ENCODE measurements at places on chromosomes 11 and 22.

- peak; percentile 83 for DNase-seq
These were observed 68.5 kb upstream of the C11orf58 start for GRCh38 chr11:16669799-16670415.

DNA sequence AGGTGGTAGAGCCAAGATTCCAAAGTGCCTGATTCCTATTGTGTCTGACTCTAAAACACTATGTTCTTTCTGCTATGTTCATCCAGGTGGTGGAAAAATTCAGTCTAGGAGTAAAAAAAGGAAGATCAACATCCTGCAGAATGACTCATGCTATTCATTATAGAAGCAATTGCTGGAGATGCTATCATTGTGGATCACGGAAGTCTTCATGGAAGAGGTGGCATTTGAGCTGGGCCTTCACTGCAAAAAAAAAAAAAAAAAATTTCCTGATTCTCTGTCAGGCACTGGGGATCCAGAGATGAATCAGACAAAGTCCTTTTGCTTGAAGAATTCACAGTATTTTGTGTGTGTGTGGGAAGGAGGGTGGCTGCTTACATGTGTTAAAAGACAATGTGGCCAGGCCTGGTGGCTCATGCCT lies 1.4 kb upstream of the UVRAG start:
- no peak for DNase-seq

- peak; percentile 78 for DNase-seq
These were observed 640 bp upstream of the KCNA4 start for GRCh38 chr11:30017445-30017895.

DNA sequence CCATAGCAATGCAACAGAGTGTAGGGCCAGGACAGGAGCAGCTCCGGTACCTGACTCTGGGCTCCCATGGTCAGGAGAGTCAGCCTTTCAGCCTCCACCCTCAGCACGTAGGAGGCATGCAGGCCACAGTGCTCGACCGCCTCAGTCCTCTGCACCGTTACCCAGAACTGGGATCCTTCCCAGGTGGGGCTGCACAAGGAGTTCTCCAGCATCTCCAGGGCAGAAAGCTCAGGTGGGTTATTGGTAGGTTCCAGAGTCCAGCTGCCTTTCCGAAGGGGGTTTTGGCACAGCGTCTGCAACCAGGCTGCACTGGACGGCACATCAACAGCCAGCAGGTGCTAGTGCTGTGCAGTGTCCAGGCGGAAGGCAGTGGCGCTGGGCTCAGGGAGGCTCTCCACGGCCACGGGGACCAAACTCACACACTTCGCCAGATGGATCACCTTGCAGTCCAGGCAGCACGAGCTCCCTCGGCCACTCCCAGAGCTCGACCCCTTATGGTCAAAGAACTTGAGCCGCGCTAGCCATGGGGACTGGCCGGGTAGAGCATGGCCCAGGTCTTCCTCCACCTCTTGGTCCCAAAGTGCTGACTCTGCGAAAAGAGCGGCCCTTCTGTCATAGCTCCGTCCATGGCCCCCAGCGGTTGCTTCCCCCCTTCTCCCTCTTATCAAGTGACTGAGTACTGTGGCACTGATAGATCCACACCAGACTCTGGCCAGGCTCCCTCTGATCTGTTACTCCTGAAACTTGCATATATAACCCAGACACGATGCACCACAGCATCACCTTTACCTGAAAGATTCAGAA lies 6.9 kb upstream of the PHOX2A start:
- DNase-seq: no peak

DNA sequence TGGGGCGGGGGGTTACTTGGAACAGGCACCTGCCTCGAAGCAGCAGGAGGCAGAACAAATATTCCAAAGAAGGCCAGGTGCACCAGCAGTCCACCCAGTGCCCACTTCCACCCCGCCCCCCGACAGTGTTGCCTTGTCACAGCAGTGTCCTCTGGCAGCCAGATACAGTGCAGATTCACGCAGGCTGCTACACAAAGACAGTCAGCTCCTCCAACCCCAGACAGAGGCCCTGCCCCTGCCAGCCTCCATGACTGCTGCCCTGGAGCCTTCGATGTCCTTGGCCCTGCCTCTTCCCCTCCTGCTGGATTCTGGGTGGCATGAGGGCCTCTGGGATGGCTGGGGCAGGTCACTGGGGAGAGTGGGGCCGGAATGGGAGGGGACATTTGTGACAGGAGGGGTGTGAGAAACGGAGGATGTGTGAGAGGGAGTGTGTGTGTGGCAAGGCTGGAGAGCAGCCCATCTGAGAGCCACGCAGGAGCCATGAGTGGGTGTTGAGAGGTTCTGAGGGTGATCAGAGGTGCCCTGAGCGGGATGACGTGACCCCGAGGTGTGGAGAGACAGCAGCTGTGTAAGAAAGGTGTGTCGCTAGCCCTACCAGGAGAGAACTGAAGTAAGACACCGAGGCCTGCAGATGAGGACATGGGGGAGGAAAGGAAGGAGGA lies 173.7 kb downstream of the CEP164 start:
- DNase-seq: no peak

DNA sequence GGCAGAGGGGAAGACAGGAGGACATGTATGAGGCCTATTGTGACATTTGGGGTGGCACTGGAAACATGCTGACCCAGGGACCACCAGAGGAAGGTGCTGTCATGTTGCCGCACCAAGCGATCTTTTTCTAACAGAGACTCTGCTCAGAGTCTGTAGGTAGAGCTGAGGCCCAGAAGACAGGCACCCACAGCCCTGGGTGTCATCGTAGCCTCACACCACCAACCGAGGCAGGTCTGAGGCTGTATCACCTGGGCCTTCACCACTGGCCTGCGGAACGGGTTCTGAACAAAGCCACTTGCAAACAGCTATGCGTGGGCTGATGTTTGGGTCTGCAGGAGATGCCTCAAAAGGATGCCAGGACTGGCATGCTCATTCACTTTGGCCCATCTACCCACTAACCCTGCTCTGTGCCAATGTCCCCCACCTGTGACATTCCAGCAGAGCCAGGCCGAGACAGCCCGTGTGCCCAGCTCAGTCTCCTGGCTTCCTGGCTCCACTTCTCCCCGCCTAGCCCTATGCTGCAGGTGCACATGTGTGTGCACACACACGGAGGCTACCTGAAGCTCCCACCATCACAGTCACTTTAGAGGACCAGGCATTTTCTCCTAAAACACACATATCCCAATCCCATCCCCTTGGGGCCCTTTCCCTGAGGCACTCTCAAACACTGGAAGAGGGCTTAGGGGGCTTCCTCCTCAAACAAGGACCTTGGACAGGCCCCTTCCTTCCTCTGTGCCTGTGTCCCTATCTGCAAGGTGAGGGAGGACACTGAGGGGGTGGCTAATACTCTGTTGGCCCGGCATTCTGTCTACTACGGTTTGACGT lies 3.6 kb downstream of the TRIM29 start:
- DNase-seq: peak; percentile 2

- no peak for DNase-seq
These were observed 4.7 kb downstream of the TBC1D10C start for GRCh38 chr11:67408437-67409200.

DNA sequence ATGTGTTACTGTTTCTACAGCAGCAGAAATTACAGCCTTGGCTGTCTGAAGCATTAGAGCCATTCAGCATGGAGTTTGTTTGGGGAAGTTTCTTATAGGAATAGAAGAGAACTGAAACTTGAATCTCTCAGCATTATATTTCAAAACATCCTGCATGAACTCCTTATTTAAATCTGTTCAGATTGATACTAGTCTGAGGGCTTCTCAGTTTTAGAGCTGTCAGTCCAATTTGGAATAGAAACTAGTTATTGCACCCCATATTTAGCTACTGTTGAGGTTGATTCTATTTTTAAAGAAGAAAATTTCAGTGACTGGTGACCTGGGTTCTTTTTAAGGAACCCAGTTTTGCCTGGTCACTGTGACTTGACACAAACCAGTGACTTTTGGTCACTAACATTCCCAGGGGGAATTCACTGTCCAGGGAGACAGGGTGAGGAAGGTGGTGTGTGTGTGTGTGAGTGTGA lies 126.0 kb upstream of the TTC12 start:
- no peak for DNase-seq

DNA sequence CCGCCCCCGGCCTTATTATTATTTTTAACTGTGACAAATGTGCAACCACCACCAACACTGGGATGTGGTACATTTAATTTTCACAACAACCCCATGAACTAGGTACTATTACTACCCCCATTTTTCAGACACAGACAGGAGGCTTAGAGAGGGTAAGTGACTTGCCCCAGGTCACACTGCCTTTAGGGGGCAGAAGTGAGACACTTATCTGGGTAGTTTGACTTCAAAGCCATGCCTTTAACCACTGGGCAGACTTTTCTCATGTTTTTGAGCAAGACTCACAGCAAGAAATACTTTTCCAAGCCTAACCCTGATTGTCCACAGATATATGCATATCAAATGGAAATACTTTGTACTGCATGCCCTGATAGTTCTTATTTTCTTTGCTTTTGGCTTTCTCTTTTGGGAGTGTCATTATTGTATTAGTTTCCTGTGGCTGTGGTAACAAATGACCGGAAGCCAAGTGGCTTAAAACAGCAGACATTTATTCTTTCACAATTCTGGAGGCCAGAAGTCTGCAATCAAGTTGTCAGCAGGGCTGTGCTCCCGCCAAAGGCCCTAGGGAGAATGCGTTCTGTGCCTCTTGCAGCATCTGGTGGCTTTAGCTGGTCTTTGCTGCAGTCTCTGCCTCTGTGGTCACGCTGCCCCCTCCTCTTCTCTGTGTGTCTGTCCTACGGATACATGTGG lies 110.8 kb downstream of the GRIK4 start:
- DNase-seq: no peak

- DNase-seq: peak; percentile 56
These were observed 1.4 kb upstream of the TCN2 start for GRCh38 chr22:30605449-30606110.

GRCh38 chr11:44149651-44150050 lies 54.2 kb downstream of the EXT2 start:
- no peak for DNase-seq

GRCh38 chr11:117855912-117856651 lies 20.4 kb downstream of the FXYD6 start:
- no peak for DNase-seq

- no peak for DNase-seq
These were observed 55.6 kb upstream of the CSNK2A3 start for GRCh38 chr11:11408436-11409221.

- no peak for DNase-seq
These were observed 56.7 kb downstream of the TIMP3 start for GRCh38 chr22:32858121-32858703.

- DNase-seq: no peak
These were observed 14.4 kb downstream of the RNH1 start for GRCh38 chr11:492427-493226.

GRCh38 chr11:50412832-50413231 lies 380.2 kb downstream of the OR4C45 start:
- DNase-seq: peak; percentile 1

DNA sequence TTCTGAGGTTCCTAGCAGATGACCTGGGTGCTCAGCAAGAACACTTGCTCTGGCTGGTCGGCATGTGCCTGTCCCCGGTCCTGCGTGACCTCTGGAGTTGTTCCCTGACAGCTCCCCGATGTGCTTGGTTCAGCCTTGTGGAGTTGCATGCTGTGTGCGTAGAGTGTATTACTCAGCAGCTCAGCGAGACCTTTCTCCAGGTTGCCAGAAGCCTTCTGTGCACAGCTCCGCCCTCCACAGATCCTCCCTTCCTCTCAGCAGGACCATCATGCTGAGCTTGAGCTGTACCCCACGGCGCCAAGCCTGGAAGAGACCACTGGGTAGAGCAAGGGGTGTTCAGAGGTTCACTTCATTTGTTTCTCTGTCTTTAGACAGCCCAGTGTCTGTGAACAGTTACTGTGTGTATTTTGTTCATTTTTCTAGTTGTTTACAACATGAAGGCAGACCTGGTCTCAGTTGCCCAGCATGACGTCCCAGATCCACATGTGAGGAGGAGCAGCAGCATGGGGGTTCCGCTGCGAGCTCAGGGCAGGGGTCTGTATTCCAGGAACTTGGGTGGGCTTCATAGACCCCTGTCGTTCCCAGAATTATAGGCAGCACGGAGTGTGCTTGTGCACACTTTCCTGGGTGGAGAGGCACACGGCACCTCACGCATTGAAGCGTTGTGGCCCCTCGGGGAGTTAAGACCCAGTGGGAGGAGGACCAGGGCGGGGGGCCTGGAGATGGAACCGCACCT lies 148.6 kb downstream of the IGLL1 start:
- DNase-seq: peak; percentile 58

DNA sequence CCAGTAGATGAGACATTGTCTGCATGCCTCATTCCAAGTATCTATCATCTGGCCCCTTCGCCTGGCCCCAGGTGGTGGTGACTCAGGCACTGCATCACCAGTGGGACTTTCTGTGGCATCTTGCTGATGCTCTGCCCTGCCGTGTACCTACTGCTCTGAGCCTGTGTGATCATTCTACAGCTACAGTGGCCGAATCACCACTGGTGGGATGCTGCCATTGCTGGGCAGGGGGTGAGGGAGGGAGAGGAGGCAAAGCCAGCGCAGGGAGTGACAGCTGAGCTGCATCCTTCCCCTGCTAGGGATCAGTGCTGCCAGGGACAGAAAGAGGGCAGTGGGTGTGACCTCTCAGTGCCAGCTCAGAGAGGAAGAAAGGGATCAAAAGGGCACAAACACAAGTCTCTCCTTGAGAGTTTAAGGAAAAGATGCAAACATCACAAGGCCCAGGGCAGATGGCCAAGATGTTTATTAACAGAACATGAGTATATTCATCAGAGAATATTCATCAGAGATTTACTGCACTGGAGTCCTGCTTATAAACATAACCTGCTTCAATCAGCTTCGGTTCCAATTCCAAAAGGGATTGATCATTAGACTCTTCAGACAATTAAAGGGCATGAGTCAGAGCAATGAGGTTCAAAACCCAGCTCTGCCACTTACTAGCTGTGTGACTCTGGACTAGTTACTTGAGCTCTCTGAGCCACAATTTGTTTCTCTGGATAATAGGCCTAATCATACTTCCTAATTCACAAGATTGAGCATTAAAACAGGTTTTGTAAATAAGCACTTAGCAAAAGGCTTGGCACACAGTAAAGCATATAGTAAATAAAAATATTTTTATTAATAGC lies 109.8 kb downstream of the NAT10 start:
- no peak for DNase-seq

- no peak for DNase-seq
These were observed 213.8 kb downstream of the DSCAML1 start for GRCh38 chr11:117583063-117583801.

- no peak for DNase-seq
These were observed 125.1 kb downstream of the TIMP3 start for GRCh38 chr22:32926600-32926999.

- DNase-seq: no peak
These were observed 15.2 kb downstream of the DHCR7 start for GRCh38 chr11:71432761-71433647.

- DNase-seq: no peak
These were observed 40.2 kb downstream of the RRM1 start for GRCh38 chr11:4134806-4135205.

DNA sequence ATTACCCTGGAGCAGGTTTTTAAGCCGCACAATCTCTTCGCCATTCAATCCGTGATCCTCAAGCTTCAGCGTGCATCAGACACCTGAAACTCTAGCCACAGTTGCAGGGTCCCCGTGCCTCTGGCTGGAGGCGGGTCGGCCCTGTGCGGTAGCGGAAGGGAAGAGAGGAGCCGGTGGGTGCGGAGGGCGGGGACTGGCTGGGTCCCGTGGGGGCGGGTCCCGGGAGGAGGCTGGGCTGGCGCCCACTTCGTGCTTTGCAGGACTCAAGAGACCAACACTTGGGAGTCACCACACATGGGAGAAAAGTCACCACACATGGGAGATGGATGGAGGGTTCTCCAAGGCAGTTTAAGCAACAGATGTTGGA lies 772 bp downstream of the C22orf15 start:
- no peak for DNase-seq
